ENCODE measurements at places on chromosomes 7 and 10.

DNA sequence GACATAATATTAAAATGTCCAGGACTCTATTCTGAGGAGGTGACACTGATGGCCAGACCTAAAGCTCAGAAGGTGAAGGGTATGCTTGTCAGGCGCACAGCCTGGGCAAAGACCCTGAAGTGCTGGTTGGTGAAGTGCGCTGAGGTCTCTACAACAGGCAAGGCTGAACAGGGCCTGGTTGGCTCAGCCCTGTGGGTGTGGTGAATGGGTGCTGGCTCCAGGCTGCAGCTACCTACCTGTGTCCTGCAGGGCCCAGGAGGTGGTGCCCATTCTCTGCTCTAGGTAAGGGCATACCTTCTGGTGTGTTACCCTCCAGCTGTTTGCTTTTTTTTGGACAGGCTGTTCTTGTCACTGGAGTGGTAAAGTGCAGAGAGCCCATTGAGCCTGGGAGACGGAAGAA, 85.1 kb downstream of the RAMP3 start:
- DNase-seq, result no peak

DNA sequence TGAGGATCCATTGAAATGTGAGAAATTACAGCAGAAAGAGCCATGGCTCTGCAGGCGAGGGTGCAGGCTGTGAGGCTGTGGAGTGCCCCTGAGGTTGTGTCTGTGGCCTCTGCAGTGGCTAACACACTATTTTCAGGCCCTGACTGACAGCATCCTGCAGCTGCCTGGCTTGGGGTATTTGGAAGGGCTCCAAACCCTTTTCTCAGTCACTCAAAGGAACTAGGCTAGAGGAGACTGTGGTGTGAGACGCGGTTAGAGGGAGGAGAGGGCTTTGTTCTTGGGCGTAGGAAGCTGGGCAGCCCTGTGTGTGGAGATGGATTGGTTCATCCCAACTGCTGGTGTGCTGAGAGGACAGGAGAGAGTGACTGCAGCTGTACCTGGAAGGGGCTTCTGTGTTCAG, 134.9 kb downstream of the RAMP3 start:
- no peak for DNase-seq

GRCh38 chr10:26805567-26806245, 55.1 kb downstream of the ABI1 start:
- DNase-seq, result no peak

DNA sequence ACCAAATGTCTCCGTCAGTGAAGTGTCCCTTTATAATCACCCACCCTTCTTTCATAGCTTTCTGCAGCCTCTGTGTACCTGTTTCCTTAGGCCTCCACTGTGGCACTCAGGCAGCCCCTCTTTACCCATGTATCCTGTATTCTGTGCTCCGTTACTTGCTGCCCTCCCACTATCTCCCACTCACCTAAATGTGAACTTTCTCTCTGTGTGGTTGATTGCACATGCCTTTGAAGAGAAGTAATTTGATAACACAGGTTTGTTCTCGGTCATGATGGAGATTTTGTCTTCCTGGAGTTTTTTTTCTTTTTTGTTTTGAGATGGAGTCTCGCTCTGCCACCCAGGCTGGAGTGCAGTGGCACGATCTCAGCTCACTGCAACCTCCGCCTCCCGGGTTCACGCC, 61.5 kb downstream of the REEP3 start:
- DNase-seq, result no peak

GRCh38 chr10:84534168-84534567, 205.8 kb downstream of the CCSER2 start:
- DNase-seq, result no peak

DNA sequence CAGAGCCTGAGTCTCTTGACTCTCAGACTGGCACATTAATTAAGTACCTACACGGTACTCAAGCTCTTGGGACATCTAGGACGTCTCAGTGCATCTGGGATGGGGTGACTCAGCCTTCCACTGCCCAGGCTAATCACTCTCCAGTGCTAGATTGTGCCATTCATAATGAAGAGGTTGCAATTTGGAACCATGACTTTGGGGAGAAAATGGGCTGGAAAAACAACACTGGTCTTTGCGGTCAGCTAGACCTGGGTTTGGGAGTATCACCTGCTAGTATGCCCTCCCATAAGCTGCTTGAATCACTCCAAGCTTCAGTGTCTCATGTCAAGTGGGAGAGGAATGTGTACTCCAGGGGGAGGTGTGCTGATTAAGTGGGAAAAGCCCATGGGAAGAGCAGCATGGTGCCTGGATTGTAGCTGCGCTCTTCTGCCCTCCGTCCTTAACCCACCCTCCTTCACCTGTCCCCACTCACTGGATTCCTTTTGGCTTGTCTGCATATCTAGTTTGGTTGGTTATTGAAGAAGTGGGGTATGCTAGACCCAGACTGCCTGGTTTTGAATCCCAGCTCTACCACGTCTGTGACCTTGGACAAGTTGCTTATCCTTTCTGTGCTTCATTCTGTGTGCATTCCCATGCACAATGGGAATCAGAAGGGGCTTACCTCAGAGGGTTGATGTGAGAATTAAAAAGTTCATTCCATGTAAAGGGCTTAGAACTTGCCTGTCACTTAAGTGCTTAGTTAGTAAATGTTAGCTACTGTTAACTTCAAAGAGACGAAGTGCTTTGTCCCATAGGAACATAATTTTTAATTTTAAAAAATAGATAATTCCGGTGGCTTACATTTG, 3.8 kb downstream of the NFE2L3 start:
- no peak for DNase-seq

- no peak for DNase-seq
Measured at GRCh38 chr10:70847659-70848360, 32.1 kb downstream of the SGPL1 start.

DNA sequence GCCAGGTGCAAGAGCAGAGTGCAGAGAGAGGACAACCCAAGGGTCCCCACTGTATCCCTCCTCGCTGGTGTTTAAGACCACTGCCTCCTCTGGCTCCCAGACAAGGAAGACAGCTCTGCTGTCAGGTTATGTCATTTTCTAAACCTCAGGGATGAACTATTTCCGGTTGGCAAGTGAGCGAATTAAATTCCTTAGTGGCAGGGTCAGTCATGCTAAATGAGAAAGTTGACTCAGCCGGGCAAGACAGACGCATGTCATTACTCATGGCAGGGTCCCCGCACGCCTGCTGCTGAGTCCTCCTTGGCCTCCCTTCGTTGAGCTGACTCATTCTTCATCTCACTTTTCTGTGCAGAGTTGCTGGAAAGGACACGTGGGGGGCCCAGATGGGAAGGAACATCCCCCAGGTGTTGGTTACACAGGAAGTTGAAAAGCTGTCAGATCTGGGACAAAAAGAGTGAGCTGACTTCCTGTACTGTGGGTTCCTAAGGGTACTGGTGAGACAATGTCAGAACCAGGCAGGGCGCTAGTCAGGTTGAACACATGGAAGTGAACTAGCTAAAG, 47.1 kb upstream of the UCN3 start:
- no peak for DNase-seq

DNA sequence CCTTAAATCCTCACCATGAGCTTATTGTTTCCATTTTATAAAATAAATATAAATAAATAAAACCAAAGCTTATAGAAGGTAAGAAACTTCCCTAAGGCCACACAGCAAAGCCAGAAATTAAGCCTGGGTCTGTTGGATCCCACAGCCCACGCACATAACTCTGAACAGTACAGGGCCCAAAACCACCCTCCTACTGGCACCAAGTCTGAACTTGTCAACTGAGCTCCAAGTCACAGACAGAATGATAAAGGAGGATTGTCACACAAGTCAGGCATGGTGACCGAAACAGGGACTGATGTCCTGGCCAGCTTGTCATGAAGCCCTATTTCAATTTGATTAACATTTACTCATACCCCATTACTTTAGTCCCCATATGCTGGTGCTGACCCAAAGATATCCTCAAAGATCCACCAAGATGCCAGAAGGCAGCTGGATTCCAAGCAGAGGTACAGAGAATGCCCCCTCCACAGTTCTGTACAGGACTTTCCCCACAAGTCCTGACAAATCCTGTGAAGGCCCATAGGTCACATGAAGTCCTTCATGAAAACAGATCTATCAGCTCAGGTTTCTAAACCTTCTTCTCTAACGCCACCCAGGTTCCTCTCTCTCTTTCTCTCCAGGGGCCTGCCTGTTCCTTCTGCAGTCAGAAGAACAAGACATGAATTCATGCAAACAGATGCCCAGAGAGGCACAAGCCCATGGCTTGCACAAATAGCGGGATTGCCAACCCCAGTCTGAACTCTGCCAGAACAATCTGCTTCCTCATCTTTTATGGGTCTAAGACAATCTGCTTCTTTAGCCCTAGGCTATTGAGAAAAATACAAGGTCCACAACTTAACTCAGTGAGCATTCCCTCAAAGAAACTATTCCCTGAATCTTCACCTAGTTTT, 60.9 kb downstream of the GLI3 start:
- DNase-seq, result no peak

GRCh38 chr7:93651603-93652159, 77.2 kb upstream of the CALCR start:
- DNase-seq, result no peak

GRCh38 chr10:58700591-58700990, 187.9 kb downstream of the BICC1 start:
- DNase-seq, result no peak

GRCh38 chr7:4845740-4846142, 16.1 kb downstream of the PAPOLB start:
- DNase-seq, result no peak
